ENCODE measurements at places on chromosomes 11 and 22.

DNA sequence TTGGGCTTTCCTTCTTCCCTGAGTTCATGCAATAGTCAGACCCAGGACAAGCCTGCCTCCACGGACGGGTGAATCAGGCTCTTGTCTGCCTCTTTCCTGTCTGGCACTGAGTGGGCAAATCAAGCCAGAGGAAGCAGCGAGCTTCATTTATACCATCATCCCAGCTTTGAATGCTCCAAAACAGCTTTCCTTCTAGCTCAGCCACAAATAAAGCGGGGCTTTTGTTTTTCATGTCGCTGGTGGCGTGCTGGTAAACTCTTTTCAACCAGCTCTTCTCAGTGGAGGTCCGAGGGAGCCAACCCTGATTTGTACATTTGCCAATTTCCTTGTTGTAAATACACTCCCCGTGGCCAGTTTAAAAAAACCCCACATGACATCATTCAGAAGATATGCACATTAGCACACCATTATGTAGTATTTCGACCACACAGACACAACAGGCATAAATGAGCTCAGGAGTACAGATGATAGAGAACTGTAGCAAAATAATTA is 8.6 kb downstream of the C11orf91 start:
- peak; percentile 87 for DNase-seq

GRCh38 chr11:77079666-77080065 is 12.9 kb downstream of the CAPN5 start:
- DNase-seq, result no peak

- no peak for DNase-seq
Observed at GRCh38 chr11:61418136-61418535, 11.6 kb downstream of the CPSF7 start.

- peak; percentile 46 for DNase-seq
Observed at GRCh38 chr11:20388096-20389055, 860 bp downstream of the PRMT3 start.

DNA sequence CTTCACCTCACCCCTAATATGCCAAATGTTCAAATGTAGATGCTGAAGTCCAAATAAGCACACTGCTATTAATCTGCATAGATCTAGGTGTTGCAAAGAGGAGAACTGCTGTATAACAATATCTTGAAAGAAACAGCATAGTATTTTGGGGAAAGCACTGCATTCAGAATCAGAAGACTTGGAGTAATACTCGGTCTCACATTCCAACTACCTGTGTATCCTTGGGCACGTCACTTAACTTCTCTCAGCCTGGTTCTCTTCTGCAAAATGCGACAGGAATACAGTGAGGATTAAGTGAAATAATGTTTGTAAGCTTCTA is 332 bp upstream of the HMGXB4 start:
- no peak for DNase-seq

- no peak for DNase-seq
Observed at GRCh38 chr11:23192256-23192655, 332.0 kb upstream of the CCDC179 start.

GRCh38 chr22:40020956-40021355 is 26.2 kb downstream of the FAM83F start:
- DNase-seq, result no peak

DNA sequence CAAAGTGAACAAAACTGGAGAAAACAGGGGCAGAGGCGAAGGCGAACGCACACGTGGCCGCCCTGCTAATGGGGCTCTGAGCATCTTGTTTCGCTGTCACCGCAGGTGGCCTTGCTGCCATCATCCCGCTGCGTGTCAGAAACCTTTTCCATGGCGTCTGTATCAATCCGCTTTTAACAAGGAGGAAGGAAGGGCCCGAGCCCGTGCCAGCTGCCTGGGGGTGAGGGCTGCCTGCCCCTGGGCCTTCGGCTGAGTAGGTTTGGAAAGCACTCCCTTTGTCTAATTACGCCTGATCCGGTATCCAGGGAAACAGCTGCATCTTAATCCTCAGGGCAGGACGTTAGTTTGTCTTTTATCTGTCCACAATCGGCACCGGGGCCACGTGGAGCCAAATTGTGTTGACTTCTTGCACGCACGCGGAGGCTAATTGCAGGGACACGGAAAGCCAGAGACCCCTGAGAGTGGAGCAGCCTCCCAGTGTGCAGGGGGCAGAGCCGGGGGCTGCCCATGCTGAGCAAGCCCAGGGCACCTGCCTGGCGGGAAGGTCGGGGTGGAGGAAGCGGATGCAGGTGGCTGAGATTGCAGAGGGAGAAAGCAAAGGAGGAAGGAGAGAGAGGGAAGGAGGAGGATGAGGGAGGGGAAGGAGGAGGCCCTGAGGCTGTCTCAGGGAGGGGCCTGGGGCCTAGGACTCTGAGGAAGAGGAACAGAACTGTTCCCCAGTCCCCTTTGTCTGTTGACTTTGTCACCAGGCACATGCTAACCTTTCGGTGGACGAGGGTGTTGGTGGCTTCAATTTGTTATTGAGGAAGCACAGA is 19.2 kb upstream of the TH start:
- DNase-seq, result peak; percentile 88

Measured in NCI-H2081 (cell line).